Stimulated activated CD4-positive, alpha-beta T cell treated with anti-CD3 and anti-CD28 coated beads, Interleukin-1b, Interleukin-23, amount 100 ng/mL, for 48 hours (primary cell): ENCODE measurements at places on chromosomes 12 and 14.

DNA sequence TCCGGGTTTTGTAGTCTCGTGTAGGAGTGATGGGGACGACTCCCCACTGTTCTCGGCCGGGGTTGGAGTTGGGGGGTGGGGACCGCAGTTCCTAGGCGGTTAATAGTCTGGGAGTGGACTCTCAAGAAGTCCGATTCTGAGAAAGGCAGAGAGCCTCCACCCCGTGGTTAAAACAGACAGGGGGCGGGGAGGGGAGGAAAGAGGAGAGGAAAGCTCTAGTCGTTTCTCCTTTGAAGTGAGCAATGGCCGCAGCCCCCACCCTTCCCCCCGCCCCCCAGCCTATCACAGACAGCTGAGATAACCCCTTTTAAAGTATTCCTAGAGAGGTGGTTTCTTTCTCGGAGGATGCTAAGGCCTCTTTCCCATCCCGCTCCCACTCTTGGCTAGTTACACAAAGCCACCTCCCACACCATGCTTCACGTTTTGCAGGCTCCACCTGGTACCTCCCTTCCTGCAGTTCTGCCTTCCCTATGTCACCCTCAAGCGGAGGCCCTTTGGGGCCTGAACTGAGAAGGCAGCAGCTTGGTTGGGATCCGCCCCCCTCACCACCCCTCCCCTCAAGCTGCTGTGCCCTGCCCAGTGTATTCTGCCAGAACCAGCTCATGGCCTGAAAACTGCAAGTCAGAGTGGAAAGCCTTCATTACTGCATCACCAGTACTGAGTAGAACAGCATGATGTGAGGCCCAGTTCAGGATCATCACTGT is 853 bp downstream of the USP5 start:
- DNase-seq: peak; percentile 89

- no peak for DNase-seq
Measured at GRCh38 chr12:41288142-41288811, 100.2 kb downstream of the PDZRN4 start.

DNA sequence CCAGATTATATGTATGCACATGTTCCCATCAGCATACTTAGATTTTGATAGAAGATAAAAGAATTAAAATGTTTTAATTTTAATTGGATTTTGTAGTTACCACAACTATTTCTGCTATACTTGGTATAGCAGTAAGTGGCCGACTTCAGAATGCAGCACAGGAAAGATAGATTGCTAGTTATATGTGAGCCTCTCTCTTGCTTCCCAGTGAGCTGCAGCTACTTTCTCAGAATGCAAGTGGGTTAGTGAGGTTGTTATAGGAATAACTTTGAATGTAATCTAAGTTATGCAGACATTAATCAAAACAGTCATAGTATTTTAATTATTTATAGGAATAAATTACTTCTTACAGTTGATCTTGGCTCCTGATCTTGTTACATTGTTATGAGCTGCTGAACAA is 240.6 kb downstream of the RAD51B start:
- no peak for DNase-seq

GRCh38 chr14:24858052-24858451 is 191.9 kb downstream of the STXBP6 start:
- DNase-seq: no peak

DNA sequence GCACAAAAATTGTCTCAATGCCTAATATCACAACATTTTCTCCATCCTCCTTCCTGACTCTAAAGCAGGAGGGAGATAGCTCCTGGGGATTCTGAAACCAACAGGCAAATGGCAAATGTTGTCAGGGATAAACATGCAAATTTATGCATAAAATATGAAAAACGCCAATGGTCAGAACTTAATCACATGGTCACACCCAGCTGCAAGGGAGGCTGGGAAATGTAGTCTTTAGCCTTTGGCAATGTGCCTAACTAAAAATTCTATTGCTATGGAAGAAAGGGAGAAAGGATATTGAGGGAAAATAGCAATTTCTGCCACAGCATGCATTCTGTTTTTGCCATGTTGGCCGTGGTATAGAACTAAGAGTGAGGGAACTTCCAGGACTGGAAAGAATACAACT is 11.7 kb upstream of the OASL start:
- DNase-seq: no peak

DNA sequence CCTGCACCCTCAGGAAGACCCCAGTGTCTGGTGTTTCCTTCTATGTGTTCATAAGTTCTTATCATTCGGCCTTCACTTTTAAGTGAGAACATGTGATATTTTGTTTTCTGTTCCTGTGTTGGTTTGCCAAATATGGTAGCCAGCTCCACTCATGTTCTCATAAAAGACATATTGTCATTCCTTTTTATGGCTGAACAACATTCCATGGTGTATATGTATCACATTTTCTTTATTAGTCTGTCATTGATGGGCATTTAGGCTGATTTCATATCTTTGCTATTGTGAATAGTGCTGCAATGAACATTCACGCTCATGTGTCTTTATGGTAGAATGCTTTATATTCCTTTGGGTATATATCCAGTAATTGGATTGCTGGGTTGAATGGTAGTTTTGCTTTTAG is 645.1 kb downstream of the SLC16A7 start:
- DNase-seq: no peak

- DNase-seq: peak; percentile 10
Measured at GRCh38 chr12:754851-755562, 2.6 kb downstream of the WNK1 start.

DNA sequence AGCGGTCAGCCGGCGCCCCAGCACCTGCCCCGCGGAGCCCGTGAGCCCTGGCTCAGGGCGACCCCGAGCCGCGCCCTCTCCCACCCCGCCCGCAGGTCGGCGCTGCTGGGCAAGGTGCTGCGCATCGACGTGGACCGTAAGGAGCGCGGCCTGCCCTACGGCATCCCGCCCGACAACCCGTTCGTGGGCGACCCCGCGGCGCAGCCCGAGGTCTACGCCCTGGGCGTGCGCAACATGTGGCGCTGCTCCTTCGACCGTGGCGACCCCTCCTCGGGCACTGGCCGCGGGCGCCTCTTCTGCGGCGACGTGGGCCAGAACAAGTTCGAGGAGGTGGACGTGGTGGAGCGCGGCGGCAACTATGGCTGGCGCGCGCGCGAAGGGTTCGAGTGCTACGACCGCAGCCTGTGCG is 14.4 kb downstream of the HHIPL1 start:
- no peak for DNase-seq

GRCh38 chr14:55752580-55753390 is 172.8 kb downstream of the KTN1 start:
- no peak for DNase-seq

DNA sequence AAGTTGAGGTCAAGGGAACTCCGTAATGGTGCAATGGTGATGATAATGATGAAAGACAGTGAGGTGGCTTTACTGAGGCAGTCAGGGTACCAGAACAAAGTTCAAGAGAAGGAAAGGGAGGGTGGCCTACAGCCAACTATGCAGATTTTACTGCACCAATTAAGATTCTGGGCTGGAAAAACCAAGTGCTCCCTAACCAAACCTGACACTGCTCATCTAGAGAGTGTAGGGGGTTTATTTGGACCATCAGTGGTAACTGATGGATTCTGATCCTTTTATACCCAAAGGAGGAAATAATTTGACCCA is 387 bp downstream of the LRRC9 start:
- DNase-seq: no peak

- DNase-seq: peak; percentile 78
Measured at GRCh38 chr12:1213205-1213604, 222.2 kb downstream of the ERC1 start.

GRCh38 chr14:106489112-106489881 is 962.9 kb downstream of the TMEM121 start:
- peak; percentile 74 for DNase-seq

- no peak for DNase-seq
Measured at GRCh38 chr12:114976959-114977358, 293.0 kb upstream of the TBX3 start.

GRCh38 chr12:129651951-129652350 is 251.9 kb downstream of the TMEM132D start:
- no peak for DNase-seq

- DNase-seq: no peak
Measured at GRCh38 chr12:64255249-64255648, 33.2 kb upstream of the KICS2 start.

- DNase-seq: no peak
Measured at GRCh38 chr12:54704202-54704601, 56.0 kb upstream of the DCD start.

DNA sequence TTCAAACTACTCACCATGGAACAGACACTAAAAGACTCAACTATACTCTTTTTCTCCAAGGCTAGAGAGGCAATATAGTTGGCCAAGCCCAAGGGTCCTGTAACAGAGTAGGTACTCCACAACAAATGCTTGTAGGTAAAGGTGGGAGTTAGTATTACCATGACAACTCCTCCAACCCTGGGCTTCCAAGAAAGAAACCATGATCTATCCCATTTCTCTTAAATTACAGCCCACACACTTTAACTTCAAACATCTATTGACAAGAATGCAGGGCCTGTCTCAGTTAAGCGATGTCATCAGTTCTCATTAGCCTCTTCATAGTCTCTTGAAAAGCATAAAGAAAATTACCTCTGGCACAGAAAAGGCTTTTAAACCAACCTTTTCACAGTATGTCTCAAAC is 25.0 kb downstream of the ERH start:
- no peak for DNase-seq

GRCh38 chr12:48795550-48796455 is 6.9 kb upstream of the ADCY6 start:
- peak; percentile 46 for DNase-seq

GRCh38 chr12:68733661-68734071 is 12.3 kb upstream of the SLC35E3 start:
- DNase-seq: no peak

DNA sequence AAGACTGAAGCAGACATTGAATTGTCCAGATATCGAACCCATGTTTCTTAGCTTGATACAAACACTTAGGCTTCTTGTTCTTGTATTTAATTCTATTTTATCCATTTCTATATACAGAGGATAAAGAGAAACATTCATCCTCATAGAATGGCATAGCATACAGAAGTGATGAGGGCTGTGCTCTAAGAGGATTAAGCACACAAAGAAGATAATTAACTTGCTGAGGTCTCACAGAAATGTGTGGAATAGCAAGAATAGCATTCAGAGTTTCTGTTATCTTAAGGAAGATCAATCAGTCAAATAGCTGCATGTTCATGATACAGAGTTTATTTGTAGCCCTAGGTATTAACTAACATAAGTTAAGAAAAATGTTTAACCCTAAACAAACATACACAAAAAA is 27.3 kb upstream of the STRAP start:
- no peak for DNase-seq

DNA sequence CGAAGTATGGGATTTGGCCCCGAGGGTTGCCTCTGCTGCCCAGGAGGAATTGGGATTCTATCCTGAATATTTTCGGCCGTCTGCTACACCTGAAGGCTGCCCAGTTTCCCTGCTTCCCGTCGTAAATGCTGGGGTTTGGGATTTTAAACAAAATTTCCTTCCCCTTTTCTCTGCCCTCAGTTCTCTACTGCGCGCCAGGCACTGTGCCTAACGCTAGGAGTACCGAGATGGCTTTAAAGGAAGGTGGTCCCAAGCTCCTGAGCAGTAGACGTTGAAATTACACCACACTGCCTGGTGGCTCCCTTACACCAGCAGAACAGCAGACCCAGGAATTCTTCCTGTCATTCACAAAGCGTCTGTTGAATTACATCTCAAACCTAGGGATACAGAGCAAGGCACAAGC is 566 bp upstream of the PRDM4 start:
- no peak for DNase-seq

DNA sequence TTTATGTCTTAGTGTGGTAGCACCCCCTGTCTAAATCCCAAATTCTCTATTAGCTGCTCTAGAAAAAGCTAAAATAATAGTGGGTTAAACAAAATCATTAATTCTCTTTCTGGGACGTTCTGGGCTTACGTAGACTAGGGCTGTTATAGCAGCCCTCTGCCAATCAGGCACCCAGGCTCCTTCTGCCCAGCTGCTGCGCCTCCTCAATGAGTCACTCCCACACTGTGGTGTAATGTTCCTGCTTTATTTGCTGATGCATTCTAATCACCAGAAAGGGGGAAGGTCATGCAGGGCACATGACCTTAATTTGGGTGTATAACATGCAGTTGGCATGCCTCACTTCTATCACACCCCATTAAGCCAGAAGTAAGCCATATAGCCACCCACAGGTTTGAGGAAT is 294.5 kb downstream of the GALC start:
- DNase-seq: no peak

- no peak for DNase-seq
Measured at GRCh38 chr14:32709027-32709426, 229.7 kb upstream of the NPAS3 start.

DNA sequence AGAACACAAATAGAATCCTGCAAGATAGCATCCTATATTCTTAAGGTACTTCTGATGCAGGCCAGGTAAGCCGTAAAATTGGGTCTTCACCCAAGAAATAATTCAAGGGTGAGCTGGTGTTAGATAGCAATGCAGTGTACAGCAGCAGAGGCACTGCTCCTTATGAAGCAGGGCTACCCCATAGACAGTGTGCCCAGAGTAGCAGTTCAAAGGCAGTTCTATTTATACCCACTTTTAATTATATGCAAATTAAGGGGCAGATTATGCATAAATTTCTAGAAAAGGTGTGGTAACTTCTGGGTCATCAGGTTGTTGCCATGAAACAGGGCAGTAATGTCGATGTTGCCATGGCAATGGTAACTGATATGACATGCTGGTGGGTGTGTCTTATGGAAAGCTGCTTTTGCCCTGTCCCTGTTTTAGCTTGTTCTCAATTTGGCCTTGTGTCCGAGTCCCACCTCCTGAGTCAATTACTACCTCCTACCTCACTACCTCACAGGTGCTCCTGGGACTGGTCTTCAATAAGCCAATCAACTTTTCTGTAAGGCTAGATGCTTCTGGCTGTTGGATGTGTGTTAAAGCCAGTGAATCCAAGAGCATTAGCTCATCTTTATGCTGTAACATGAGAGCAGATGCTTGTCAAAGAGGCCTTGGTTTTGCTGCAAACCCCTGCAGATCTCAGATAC is 61.0 kb downstream of the PPM1A start:
- no peak for DNase-seq
